ENCODE measurements at places on chromosomes 7 and 10. TPM values are rescaled to one million over a fixed set of nuclear protein-coding genes. Genes with fewer than 3 reads are reported as not detected.

Gene SPOCK2
- total RNA-seq = 69.2 TPM

DNA sequence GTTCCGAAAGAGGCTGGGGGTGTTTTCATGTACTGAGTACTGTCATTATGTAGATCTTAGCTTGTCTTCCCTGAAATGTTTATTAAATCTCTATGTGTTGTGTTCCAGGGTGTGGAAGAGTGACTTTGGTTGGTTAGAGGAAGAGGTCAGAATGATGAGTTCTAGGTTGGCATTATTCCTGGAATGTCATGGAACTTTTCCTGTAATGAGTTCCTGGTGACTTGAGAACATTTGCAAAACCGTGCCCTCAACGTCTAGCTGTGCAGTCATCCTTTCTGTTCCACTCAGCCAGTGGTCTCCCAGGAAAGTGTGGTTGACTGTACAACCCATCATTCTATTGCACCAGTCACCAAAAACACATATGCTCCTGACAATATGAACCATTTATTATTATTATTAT lies 129.6 kb downstream of the BICC1 start:
- no peak for DNase-seq

- DNase-seq = no peak
Observed at GRCh38 chr7:40331915-40332314, 197.1 kb downstream of the SUGCT start.

Gene CYP3A7
- total RNA-seq = not detected

DNA sequence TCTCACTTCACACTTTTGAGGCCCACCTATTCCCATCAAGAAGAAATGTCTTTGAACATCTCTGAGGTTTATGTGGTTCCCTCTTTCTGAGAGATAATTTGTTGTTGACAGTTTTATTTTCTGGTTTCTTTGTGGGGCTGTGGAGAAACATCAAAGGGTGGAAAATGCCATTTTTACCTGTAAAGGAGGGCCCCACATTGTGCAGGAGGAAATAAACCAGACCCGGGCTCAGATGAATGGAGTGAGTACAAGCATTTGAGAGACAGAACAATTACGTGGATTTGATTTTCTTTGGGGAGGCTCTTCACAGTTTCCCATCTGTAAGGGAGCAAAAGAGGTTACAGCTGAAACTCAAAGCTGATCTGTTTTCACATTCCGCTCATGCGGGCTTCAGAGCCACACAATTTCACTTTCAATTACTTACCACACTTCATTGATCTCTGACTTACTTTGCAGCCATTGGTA lies 29.8 kb downstream of the ITPRIP start:
- DNase-seq = peak; percentile 54

- no peak for DNase-seq
Observed at GRCh38 chr10:95276367-95277200, 14.2 kb downstream of the PDLIM1 start.

Gene SFTPD
- total RNA-seq = not detected

- peak; percentile 64 for DNase-seq
Observed at GRCh38 chr10:77836299-77836820, 90.2 kb downstream of the DLG5 start.

Gene ITGB8
- total RNA-seq = 0.27 TPM

GRCh38 chr10:19713159-19713558 lies 103.1 kb upstream of the PLXDC2 start:
- no peak for DNase-seq

- DNase-seq = no peak
Observed at GRCh38 chr10:15436696-15437095, 65.6 kb upstream of the FAM171A1 start.

Gene ACSL5
- total RNA-seq = 53.7 TPM

Gene C10orf62
- not detected for total RNA-seq

GRCh38 chr7:115731796-115732471 lies 298.6 kb downstream of the TFEC start:
- no peak for DNase-seq

Gene MEOX2
- total RNA-seq = not detected

DNA sequence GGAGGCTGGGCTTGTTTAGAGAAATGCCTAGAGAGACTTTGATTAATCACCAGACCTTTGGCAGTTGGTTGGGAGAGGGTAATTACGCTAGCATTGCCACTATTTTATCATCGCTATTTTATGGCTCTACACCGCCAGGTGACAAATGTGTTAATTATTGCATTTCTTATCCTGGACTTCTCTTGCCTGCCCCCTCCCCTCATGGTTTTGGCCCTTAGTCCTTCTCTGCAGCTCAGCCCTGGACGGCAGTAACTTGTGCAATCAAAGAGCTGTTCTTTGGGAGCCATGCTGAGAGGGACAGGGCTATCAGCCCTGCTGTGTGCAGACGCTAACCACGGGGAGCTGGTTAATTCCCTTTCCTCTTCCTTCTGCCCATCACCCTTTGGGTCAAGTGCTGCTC lies 585.0 kb downstream of the AUTS2 start:
- no peak for DNase-seq

DNA sequence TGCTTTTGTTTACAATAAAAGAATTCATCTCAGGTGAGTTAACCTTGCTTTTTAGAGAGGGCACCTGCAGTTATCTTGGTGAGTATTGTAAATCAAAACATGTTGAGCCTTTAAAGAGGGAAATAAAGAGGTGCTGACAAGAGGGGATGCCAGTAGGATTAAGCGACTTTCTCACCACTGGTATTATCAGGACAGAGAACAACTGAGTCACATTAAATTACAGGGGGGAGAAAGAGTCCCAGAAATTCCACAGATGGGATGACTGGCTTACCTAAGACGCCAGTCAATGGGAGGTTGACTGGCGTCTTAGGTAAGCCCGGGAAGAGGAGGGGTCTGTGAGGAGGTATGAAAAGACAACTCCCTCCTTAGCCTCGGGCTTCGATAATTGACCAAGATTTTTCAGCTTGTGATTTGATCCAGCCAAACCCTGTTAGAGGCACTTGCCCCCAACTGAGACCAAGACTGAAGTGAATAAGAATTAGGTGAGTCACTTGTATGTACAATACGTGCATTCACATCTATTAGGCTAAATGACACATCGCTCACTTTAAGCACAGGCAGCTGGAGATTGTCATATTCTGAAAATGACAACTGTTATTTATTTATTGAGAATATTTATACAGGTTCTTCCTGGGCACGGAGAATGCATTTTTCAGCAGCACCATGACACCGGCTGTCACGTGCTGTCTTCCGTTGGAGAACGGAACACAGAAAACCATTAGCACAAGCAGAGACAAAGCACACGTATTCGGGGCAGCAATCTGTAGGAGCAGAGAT lies 117.6 kb downstream of the SEM1 start:
- DNase-seq = no peak

GRCh38 chr10:91617072-91617609 lies 15.7 kb downstream of the PPP1R3C start:
- no peak for DNase-seq

- no peak for DNase-seq
Observed at GRCh38 chr10:97190450-97190849, 4.7 kb upstream of the SLIT1 start.

Gene CTAGE15
- not detected for total RNA-seq

Gene UCN3
- total RNA-seq = not detected

GRCh38 chr7:51356849-51357516 lies 40.4 kb upstream of the COBL start:
- DNase-seq = no peak

Gene CARD11
- 68.4 TPM for total RNA-seq

DNA sequence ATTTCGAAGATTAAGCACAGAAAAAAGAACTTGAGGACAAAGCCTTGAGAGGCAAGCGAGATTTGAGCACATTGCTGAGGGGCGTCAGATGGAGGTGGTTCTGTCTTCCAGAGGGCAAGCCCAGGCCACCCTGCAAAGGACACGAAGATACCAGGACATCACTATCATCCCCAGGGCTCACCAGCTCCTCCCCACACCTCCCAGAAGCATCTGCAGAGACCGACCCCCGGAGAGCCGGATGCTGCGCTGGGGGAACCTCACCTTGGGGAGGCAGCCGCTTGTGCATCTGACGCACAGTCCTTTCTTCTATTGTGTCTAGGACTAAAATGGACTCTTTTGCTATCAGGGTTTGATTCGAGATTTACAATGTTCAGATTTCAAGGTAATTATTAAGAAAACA lies 259.7 kb downstream of the DNAJB6 start:
- DNase-seq = no peak

Gene VOPP1
- total RNA-seq = 67.3 TPM

Gene FAM24B
- 11.7 TPM for total RNA-seq

- DNase-seq = no peak
Observed at GRCh38 chr10:79153745-79154144, 85.0 kb downstream of the ZMIZ1 start.

GRCh38 chr7:8389593-8390261 lies 43.7 kb upstream of the NXPH1 start:
- DNase-seq = no peak

Gene SCART1
- total RNA-seq = 1.5 TPM

GRCh38 chr7:32047075-32047474 lies 23.1 kb downstream of the PDE1C start:
- no peak for DNase-seq

Gene IGFBP1
- not detected for total RNA-seq

Gene GHRHR
- not detected for total RNA-seq

GRCh38 chr7:92002720-92003119 lies 62.1 kb downstream of the AKAP9 start:
- DNase-seq = no peak

DNA sequence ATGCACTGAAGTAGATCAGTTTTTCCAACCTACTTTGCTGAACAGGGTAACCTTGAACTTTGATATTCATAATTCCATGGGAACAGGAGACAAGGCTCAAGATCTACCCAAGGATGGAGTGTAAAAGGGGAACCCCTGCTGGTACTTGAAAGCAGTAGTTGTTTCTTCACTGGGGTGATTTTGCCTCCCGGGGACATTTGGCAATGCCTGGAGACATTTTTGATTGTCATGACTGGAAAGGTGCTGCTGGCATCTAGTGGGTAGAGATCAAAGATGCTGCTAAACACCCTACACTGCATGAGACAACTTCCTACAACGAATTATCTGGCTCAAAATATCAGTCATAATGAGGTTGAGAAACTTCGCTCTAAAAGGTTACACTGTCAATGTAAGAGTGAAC lies 214.8 kb upstream of the CTBP2 start:
- DNase-seq = no peak

Gene MET
- 4.3 TPM for total RNA-seq

Gene ZNF746
- 21.3 TPM for total RNA-seq

DNA sequence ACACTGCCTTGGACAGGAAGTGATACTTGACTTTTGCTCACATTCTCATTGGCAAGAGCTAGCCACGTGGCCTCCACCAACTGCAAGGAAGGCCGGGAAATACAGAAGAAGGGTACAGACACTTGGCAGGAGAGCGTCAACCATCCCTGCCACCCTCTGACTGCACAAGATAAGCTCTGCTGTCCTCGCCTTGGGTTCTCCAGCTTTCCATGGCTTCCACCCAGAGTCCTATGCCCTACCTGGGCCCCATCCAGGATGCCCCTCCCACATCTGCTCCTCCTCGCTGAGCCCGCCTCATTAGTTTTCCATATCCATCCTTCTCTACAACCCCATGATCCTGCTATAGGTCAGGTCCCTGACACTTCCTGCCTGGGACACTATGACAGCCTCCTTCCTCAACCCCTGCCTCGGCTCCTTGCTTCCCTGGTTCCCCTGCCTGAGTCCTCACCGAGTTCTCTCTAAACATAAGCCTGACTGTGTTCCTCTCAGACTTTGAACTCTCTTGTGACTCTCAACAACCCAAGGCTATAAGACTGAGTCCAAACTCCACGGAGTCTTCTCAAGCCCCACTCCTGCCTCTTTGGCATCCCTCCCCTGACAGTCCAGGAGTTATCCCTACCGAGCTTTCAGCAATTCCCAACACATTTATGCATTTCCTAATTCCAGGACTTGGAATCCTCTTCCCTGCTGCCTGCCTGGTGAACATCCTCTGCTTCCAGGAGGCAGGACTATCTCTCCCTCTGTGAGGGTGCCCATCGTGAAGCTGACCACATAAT lies 23.2 kb upstream of the GDF10 start:
- DNase-seq = no peak

Gene ZNF138
- 10.4 TPM for total RNA-seq

DNA sequence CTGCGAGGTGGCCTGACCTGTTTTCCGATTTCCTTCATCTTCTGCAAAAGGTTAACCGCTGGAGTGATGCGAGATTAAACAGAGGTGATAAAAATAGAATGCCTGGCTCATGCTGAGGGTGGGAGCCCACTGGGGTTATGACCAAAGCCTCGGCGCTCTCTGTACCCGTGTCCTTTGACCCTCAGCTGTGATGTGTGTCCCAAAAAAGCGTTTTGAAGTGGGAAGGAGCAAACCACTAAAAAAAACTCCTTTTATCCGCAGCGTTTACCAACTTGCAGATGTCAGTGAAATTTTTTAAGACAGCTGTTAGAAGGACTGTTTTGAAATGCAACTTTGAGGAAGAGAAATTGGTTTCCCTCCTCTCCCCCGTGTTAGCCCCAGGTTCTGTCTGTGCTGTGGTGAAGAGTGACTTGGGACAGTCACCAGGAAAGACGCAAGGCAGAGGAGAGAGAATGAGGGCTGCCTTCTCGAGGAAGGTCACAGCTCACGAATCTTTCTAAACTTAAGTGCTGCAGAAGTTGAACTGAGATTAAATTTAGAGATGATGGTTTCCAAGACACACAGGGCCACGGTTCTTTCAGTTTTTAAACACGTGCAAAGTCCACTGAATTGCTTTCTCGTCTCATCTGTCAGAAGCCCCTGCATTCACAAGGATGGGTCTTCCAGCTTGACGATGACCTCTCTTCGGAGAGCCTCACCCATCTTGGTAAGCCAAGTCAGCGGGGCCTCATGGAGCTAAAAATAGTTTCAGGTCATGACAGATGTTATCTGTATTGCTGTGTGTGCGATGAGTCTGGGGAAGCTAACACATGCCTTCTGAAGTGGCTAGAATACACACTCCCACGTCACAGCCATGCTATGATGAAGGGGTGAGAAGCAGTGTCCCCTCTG lies 27.6 kb downstream of the AMZ1 start:
- peak; percentile 71 for DNase-seq

DNA sequence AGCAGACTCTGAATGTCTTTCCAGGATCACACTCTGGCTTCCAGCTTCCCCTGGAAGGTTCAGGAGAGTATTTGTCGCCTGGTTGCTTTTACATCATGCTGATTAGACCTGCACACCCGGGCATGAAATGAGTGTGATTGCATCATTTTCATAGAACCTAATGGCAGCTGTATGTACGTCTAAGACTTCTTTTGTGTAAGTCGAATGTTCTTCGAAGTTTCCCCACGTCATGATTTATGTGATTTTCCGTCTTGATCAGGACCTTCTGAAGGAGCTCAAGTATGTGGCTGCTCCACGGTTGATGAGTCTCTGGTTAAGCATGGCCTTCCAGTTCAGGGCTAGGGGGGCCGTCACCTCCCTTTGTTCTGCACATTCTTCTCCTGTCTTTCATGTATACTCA lies 4.5 kb downstream of the EIF4H start:
- no peak for DNase-seq

Gene CNTNAP2
- total RNA-seq = not detected

Gene LEP
- total RNA-seq = not detected

Gene PRRT4
- total RNA-seq = 0.35 TPM

Gene PTPRN2
- total RNA-seq = 0.42 TPM

DNA sequence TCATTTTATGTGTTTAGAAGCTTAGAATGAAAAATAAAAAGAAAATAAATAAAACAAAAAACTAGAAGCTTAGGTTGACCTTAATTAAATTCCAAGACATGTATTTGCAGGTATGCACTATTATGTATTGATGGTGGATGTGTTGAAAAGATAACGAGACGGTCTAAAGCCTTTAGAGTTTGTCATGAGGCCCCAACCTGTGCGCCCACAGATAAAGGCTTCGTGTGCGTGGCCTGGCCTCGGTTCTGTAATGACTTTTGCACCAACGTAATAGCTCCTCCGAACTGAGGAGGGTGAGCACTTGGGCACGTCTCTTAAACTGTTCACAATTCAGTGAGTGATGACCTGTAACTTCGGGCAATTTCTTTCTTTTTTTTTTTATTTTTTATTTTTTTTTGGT lies 43.7 kb upstream of the NCAPG2 start:
- DNase-seq = no peak
